ENCODE measurements at places on chromosomes 5 and 9.

DNA sequence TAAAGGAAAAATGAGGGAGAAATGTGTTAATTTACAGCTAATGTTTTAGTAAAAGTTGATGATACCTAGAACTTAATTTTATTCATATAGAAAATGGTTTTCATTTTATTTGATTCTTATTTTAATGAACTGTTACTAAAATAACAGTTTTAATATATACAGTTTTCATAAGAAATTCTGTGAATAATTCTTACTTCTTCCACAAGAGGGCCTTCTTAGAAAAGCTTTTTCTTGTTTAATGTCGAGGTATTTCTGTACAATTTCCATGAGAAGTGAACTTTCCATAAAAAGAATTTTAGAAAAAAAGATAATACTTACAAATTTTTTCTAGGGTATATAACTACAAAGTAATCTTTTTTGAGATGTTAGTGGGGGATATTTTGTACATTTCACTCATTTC lies 73.9 kb downstream of the KLF9 start:
- no peak for DNase-seq

DNA sequence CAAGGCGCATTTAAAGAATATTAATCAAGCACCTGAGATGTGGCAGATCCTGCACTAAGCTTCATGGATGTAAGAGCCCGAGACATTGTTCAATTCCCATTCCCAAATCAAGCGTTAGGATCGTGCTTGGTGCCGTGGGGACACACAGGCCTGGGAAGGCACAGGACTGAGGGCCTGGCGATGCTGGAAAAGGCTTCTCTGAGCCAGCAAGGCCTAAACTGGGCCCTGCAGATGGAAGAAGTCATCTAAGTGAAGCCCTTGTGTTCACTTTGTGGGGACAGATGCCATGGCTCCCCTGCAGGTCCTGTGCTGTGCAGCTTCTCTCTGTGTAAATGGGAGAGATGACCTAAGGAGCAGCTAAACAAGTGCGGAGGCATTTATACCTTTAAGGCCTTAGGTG lies 83.9 kb downstream of the LIFR start:
- DNase-seq = no peak

DNA sequence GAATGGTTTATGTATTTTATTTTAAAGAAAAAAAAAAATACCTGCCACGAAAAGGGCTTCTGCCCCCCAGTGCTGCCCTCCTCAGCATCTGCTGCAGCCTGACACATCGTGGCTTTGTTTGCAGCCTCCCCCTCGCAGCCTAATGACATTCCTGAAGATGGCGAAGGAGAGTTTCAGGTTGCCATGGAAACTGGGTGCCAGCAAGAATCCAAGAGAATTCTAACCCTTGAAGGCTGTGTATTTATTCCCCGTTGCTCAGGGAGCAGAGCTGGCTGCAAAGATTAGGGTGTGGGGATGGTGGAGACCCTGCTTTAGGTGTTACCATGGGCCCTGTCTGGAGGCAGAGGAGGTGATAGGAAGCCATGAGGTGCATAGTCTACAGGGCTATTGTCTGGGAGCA lies 126.6 kb downstream of the NSG2 start:
- DNase-seq = no peak

- DNase-seq = no peak
These were observed 81.3 kb upstream of the CTSL start for GRCh38 chr9:87644659-87645058.

DNA sequence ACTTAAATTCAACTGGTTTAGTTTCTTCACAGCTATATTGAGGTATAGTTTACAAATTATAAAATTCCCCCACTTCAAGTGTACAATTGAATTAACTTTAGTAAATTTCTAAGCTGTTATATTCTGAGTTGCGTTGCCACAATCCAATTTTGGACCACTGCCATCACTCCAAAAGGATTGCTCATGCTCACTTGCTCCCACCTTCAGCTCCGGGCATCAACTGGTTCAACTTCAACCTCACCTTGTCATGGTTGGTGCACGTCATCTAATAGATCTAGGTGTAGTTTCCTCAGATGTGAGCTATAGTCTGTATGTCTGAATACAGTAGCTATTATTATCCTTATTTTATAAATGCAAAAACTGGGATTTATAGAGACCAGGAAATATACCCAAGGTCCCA lies 942.5 kb upstream of the WWC1 start:
- no peak for DNase-seq

DNA sequence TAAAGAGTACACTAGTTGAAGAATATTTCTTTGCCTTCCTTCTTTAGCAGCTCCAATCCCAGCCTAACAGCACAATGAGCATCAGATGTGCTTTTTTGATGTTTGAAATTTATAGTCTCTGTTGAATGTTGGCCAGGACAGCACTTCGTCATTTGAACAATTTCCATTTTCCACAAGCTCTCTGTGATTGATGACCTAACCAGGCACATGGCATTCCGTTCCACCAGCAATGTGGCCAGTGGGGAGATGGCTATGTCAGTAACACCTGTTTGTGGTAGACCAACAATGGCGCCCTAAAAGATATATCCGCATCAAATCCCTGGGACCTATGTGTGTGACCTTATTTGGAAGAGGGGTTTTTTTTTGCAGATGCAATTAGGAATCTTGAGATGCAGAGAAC lies 66.8 kb downstream of the PALM2AKAP2 start:
- DNase-seq = no peak

GRCh38 chr5:169595172-169595820 lies 11.7 kb downstream of the SPDL1 start:
- DNase-seq = no peak

GRCh38 chr9:132447346-132447745 lies 37.3 kb downstream of the CFAP77 start:
- DNase-seq = no peak

DNA sequence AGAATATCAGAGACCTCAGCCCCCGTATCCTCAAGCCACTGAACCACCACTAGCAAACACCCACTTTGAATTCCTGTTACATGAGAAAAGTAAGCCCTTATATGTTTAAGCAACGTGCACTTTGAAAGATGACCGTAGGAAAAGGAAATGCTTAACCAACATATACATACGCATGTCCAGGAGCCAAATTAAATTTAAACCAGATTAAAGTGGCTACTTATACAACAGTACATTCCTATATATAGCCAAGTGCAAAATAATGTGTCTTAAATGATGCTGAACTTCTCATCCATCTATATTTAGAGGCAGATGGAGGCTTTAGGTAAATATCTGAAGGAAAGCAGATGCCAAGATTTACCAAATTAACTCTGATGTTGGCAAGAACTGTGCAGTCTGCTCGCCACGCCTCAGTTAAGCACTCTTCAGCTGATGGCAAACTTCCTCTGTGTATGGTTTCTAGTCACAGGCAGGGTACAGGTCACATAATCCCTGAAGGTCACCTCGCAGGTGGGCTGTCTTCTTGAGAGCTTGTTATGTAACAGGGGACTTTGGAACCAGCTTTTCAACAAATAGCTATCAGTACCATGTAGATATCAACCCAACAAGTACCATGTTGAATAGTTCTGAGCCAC lies 8.6 kb downstream of the GCNT4 start:
- DNase-seq = no peak

DNA sequence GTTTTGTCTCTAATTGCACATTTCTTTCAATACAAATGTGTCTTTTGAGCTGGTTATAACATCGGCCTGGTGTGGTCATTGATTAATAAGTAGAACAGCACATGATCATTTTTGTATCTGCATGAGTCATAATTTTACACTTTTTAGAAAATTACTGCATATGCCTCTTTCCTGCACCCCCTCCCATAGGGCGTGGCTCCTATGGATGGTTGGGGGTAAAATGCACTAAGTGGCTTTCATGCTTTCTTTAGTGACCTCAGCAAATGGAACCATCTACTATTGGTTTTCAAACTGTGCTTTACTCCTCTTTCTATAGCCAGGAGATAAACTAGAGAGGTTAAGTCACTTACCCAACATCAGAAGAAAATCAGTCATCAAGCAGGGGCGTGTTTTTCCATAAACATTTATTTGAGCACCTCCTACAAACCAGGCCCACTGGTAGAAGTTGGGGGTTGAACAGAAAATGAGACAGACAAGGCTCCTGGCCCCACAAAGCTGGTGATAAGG lies 3.8 kb downstream of the ANXA6 start:
- peak; percentile 50 for DNase-seq

DNA sequence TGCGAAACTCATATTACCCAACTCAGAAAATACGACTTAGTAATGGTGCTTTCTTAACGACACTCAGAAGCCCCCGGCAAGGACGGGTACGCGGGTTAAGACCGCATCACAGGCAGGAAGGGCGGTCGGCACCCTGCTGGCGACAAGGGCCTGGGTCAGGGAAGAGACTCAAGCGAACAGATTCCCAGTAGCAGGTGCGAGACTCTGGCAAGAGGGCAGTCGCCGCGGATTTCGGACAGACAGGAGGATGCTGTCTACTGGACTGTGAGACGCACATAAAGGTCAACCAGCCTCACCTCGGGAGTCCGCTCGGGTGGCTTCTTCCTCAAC lies 398 bp downstream of the RAPGEF6 start:
- DNase-seq = peak; percentile 38

- DNase-seq = no peak
These were observed 104.1 kb downstream of the UGCG start for GRCh38 chr9:112000743-112001142.

GRCh38 chr5:1806974-1807373 lies 5.8 kb downstream of the NDUFS6 start:
- DNase-seq = no peak

- no peak for DNase-seq
These were observed 95.1 kb downstream of the BRINP1 start for GRCh38 chr9:119273984-119274665.

DNA sequence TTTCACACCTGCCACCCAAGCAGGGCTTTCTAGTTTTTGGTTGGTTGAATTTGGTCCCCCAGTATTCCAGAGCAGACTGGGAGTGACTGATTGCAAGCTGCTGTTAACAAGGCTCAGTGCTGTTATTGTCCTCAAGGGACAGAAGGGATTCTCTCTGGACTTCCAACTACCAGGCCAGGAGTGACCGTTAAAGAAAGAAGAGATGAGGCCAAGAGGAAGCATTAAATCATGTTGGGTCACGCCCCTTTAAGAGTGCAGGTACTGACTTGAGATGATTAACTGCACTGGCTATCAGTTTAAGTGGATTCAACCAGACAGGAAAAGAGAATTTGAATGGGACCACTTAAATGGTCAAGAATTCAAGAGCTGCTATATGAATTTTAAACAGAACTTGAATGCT lies 220.8 kb upstream of the PCSK5 start:
- DNase-seq = no peak

GRCh38 chr5:26761045-26761444 lies 277.3 kb downstream of the CDH9 start:
- no peak for DNase-seq

GRCh38 chr5:140005145-140005591 lies 37.9 kb downstream of the NRG2 start:
- no peak for DNase-seq

DNA sequence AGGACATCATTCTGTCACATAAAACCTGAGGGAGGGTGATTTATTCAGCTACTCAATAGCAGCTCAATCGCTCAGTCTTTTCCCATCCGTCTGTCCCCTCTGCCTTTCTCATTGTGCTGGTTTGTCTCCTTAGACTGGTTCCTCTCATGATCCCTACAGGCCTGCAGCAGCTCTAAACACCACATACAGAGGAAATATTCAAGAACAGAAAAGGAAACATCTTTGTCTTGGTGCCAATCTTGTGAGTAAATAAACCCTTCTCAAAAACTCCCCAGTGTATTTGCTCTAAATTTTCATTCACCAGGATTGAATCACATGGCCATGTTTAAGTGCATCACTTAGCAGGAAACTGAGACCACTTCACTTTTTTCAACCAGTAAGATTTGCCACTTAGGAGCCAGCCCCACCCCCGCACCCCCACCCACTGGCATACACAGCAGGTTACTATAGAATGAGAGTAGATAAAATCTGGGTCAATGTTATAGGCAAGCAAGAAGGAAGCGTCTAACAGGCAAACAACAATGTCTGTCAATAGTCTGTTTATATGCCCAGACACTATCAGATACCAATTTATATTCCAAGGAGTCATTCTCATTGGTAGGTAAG lies 895.5 kb upstream of the DMAC1 start:
- no peak for DNase-seq

GRCh38 chr5:88785746-88786565 lies 97.0 kb downstream of the MEF2C start:
- no peak for DNase-seq

DNA sequence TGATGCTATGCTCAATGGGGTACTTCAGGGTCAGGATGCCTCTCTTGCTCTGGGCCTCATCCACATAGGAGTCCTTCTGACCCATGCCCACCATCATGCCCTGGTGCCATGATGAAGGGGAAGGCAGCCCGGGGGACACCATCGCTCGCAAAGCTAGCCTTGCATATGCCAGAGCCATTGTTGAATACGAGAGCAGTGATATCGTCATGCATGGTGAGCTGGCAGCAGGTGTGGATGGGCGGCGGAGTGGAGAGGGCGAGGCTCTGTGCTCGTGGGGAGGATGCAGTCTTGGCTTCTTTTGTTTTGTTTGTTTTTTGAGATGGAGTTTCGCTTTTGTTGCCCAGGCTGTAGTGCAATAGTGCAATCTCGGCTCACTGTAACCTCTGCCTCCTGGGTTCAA lies 17.2 kb upstream of the SPZ1 start:
- DNase-seq = no peak

GRCh38 chr9:134366223-134367031 lies 40.2 kb downstream of the RXRA start:
- DNase-seq = no peak

DNA sequence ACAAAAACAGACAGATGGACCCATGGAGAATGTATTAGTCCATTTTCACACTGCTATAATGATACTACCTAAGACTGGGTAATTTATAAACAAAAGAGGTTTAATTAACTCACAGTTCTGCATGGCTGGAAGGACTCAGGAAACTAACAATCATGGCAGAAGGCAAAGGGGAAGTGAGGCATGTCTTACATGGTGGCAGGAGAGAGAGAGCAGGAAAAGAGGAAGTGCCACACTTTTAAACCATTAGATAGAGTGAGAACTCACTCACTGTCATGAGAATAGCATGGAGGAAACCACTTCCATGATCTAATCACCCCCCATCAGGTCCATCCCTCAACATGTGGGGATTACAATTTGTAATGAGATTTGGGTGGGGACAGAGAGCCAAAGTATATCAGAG lies 808.9 kb downstream of the CDH12 start:
- DNase-seq = no peak

DNA sequence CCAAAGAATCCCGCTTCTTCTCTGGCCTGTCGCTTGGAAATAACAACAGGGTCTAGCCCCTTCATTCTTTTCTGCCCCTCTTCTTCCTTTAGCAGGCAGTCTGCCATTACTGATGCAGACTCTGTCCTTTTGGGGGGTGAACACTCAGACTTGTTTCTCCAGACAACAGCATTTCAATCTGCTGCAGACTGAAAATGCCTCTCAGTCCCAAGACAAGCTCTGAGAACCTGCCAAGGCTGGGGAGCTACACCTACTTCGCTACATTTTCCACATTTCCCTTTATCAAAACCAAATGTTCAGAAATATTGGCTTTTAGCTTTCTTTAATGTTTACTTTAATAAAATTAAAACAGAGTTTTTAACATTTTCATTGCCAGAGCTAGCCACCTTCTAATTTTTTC lies 152.4 kb downstream of the MPDZ start:
- DNase-seq = no peak
